GF-D8 (cell line): ENCODE measurements at places on chromosomes 7 and 10.

- no peak for DNase-seq
Measured at GRCh38 chr7:95772298-95772770, at the start of gene DYNC1I1. DYNC1I1 (plus strand) TSS chr7:95772554; CDS start chr7:95804730, 32,176 bp downstream.

GRCh38 chr7:131502810-131503508 is 53.5 kb downstream of the PODXL start:
- no peak for DNase-seq

- no peak for DNase-seq
Measured at GRCh38 chr7:25557930-25558329, 329.6 kb upstream of the NPVF start.

DNA sequence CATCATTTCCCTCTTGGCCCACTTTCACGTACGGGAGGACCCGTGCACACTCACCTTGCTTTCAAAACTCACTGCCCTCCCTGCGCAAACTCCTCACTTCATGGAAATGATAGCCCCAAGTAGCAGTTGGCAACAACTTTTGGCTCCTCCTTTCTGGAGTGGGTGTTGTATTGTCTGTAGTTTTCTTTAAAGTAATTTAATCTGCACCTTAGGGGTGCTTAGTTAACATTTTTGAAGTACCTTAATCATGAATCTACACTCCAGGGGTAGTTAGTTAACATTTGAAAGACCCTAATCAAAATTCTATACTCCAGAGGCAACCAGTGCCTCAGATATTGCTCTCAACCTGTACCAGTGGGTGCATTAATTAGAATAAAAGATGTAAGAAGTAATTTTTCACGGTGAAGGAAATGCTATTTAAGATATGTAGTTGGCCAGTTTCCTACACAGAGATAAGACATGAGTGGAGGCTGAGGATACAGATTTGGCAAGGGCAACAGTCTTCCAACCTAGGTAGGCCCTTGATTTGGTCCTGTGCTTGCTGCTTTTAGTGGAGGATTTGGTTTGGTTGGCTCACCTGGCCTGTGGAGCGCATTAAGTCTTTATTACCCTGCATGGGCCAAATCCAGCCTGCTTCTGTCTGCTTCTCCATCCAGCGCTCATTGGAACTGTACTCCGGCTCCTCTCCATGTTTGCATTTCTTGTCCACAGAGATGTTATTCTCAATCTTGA is 93.0 kb downstream of the EXOC4 start:
- no peak for DNase-seq
